ENCODE measurements at places on chromosomes 5 and 9.

GRCh38 chr5:130323804-130324454 lies 419.7 kb downstream of the CHSY3 start:
- DNase-seq = no peak

GRCh38 chr9:22921742-22922141 lies 475.1 kb downstream of the DMRTA1 start:
- no peak for DNase-seq

- no peak for DNase-seq
Measured at GRCh38 chr5:138843316-138844124, 31.6 kb downstream of the LRRTM2 start.

DNA sequence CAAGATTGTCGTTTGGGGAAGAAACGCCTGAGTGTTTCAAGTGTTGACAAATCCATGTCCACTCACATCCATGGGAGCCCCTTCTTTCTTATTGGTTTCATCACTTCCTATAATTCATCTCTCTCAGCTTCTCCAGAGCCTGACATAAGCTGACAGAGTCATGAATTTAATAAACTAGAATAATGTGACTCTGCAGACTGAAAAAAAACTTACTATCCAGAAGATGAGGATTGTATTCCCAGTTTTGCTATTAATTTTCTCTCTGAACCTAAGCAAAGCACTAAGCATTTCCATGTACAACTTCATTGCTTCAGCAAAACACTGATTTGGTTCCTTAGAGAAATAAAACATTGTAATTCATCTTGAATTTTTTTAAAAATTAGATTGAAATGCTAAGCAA lies 691.8 kb downstream of the MTRR start:
- no peak for DNase-seq

DNA sequence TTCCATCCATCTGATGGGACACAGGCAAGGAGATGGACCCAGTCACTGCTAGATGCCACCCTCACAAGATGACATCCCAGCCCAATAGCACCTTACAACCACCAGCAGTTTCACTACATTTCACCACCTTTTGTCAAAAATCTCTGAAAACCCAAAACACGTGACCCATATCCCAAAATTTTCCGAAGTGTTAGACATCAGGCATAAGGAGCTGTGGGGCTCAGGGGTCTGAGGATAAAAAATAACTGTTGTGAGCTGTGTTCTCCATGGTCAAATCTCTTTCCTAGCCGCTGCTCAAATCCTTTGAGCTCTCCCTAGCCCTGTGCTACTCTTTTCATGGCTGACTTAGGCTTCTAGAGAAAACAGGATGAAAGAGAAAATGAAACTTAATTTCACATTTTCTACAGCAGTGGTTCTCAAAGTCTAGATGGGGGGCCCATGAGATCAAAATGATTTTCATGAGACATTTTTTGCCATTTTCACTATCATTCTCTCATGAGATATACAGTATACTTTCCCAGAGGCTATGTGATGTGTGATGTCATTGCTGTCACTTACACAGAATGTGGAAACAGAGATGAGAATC lies 40.7 kb downstream of the TIMD4 start:
- no peak for DNase-seq

DNA sequence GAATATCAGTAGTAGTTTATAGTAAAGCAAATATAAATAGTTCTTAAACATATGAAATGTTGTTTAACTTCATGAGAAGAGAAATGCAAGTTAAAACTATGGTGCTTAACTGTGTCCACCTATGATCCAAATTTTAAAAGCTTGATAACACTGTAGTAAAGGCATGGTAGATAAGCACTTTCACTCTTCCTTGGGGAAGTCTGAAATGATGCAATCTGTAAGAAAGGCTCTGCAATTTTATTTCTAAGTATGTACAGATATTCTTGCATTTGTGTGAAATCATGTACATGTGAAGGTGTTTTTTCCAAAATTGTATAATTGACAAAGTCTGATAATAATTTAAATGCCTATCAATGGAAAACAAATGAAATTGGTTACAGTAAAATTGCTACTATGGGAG lies 66.9 kb downstream of the SYK start:
- DNase-seq = no peak

All from tongue (tissue), 3 donors.